ENCODE measurements at places on chromosomes 7 and 10.

DNA sequence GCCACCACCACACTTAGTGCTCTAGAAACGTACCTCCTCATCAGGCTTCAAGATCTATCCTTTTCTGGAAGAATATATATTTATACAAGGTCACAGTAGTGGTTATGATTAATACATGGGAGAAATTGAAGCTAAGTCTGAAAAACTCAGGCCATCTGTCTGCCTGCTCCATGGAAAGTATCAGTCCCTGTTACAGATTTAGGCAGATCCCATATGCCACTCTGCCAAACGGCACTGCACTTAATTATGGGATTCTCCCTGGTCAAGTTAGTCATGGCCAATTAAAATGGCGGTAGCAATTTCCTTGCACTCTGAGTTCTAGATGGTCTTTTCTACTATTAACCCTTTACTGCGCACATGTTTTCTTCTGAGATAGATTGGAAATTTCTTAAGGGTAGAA lies 740.0 kb downstream of the SUGCT start:
- DNase-seq = no peak

GRCh38 chr10:65858841-65859240 lies 1067.0 kb upstream of the LRRTM3 start:
- no peak for DNase-seq

- DNase-seq = no peak
These were observed 19.9 kb downstream of the COL17A1 start for GRCh38 chr10:104065748-104066147.

GRCh38 chr10:3951993-3952392 lies 167.0 kb upstream of the KLF6 start:
- no peak for DNase-seq

DNA sequence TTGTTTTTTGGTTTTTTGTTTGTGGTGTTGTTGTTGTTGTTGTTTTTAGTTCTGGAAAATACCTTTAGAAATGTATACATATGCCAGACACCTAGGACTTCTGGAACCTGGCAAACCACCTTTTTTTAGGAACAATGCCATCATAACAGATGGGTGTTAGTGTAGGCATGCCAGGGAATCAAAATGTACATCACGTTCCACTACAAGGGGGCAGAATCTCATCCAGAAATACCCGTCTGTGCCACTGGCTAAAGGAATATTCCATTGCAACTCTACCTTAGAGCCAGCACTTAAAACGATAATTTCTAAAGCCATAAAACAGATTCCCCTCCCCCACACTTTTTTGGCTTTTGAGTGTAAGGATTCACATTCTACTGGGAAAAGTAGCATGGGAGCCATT lies 239.8 kb downstream of the ETV1 start:
- DNase-seq = no peak

GRCh38 chr10:58752665-58753064 lies 240.0 kb downstream of the BICC1 start:
- DNase-seq = no peak

- no peak for DNase-seq
These were observed 1033.4 kb downstream of the SORCS3 start for GRCh38 chr10:105674448-105674847.

- no peak for DNase-seq
These were observed 233.8 kb downstream of the SORCS1 start for GRCh38 chr10:106930751-106931150.

DNA sequence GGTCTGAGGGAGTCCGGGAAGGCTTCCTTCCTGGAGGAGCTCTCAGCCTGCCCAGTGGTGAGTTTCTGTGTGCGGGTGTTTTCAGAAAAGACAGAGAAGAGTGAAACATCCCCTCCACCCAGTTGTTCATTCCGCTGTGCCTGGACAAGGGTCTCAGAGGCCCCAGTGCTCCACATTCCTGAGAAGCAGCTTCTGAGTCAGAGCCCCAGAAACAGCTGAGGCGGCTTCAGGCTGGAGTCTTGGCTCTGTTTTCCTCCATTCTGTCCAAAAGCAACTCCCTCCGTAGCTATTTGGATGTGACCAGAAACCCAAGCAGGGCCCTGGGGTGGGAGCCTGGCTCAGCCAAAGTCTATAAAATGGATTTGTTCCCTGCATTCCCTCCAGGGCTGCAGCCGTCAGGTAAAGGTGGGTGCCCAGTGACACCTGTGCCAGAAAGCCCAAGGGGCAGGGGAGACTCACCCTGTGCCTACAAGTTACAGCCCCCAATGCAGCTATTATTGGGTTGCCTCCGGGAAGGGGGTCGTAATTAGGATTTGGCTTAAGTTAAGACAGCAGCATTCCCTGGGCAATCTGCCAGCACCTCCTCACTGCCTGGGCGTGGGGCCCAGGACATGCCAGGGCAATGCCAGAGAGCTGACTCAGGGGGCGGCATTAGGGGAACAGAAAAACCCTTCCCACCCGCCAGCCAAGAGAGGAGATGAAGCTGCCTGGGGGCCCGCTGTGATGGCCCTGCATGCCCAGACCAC lies 13.1 kb upstream of the CAMK2G start:
- no peak for DNase-seq

- no peak for DNase-seq
These were observed 27.4 kb upstream of the DIP2C start for GRCh38 chr10:716821-717220.

DNA sequence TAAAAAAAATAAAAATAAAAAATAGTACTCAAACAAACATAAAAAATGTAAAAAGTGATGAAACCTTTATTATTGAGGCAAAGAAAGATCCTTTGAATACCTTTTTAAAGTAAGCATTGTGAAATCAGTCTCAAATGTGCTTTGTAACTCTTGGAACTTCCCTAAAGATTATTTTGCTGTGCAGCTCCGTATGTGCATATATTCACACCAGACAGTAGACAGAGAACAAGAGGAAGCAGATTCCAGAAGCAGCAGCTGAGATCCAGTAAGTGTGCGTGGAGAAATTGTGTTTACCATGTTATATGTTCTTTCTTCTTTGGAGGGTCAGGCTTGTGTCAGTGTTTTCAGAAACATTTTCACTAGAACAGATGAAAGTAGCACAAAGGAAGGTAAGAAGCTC lies 324.9 kb downstream of the AGMO start:
- no peak for DNase-seq

GRCh38 chr7:38704751-38705150 lies 73.6 kb upstream of the AMPH start:
- DNase-seq = no peak

DNA sequence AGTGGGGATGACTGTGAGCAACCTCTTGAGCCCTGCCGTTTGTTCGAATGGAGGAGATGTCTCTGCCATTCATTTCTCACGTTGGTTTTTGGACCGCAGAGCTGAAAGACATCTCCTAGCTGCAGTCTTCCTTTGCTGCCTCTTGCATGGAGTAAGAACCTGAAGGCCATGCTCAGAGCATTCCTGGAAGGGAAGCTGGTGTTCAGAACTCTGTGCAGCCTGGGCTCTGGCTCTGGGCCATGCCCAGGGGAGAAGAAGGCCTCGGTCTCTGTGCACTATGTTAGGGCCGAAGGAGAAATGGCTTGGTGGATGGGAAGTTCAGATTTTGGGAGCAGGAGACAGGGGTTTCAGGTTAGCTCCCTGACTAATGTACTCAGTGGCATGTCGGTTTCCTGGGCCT lies 22.9 kb downstream of the SFTPD start:
- no peak for DNase-seq

DNA sequence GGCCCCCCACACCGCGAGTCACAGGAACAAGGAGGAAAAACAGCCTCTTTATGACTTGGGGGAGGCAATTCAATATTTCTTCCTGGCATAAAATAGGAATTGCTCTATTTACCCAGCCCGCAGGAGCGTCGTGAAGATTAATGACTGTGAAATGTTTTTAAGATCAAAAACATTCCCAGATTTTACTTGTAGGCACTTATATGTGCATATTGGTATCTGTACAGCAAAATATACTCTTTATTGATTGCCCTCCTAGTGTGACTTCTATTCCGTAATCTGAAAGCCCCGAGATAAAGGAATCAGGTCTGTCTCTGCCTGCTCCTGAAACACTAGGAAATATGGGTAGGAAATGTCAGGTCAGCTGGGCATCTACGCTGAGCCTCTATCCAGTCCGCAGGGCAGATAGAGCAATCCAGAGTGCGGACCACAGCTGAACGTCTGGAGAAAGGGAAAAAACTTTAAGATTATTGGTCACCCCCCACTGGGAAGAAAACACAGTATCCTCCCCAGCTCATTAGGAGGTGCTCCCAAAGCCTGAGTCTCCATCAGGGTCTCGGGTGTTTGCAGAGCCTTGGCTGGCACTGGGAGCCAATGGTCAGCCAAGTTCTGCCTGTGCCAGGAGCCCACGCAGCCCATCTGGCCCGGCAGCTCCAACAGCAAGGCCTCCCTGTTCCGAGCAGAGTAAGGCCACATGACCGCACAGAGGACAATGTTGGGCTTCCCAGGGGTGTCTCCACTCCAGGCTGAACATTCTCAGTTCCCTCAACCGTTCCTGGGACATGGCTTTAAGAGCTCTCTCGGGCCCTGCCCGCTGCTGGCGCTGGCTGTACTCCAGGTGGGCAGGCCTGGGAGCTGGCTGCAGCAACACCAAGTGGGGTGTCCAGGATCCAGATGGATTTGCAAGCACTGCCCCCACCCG lies 7.7 kb downstream of the CTBP2 start:
- no peak for DNase-seq

DNA sequence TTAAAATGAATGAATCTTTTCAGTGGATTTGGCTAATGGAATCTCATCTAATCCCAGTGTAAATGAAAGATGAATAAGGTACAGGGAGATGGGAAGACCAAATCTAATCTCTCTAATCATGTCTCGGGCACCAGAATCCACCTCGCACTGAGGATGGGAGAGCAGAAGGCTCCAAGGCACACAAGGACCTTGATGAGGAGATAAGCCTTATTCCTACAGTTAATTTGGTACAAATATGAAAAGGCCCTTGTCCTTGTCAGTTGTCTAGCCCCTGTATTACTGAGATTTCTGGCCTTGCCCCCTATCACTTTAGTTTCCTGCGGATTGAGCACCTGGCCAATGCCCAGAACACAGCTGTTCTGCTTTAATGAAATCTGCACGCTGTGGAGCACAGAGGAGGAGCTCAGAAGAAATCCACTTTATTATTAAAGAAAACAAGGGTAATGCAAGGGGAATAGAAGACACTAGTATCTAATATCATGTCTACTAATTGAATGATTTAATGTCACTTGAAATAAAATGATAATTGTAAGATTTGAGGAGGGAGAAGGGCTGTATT lies 321.4 kb upstream of the HGF start:
- DNase-seq = no peak

- DNase-seq = peak; percentile 41
These were observed 64.0 kb downstream of the OAT start for GRCh38 chr10:124354411-124355382.

DNA sequence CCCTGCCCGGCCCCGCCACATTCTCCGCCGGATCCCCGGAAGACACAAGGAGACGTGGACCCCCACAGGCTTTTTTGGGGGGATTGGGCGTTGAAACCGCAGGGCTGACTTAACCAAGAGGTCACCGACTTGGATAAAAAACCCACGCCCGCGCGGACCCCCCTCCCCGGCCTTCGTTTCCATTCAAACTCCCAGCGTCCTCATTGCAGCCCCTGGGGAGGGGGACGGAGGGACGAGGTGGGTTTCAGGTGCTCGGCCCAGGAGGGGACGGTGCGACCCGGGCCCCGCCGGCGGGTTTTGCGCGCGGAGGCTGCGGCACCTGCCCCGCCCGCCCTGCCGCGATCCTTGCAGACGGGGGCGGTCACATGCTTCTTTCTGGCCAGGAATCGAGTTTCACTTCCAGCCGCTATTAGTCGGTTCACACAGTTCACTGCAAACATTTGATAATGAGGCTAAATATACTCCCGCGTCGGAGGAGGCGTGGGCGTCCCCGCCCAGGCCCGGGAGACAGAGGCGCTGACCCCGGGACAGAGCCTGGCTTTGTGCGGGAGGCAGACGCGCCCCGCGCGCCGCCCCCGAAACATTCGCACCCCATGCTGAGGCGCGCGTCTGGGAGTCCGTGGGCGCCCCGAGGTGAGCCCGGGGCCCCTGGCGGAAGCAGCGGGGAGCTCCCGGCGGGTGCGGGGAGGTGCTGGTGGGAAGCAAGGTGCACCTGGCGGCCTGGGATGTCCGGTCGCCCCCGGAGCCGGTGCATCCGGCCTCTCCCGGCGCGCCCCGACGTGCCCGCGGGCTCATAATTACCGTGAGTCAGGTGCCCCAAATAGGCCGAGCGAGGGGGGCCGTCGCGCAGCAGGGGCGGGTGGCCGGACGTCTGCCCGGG lies 2.7 kb upstream of the PDGFA start:
- DNase-seq = peak; percentile 21

DNA sequence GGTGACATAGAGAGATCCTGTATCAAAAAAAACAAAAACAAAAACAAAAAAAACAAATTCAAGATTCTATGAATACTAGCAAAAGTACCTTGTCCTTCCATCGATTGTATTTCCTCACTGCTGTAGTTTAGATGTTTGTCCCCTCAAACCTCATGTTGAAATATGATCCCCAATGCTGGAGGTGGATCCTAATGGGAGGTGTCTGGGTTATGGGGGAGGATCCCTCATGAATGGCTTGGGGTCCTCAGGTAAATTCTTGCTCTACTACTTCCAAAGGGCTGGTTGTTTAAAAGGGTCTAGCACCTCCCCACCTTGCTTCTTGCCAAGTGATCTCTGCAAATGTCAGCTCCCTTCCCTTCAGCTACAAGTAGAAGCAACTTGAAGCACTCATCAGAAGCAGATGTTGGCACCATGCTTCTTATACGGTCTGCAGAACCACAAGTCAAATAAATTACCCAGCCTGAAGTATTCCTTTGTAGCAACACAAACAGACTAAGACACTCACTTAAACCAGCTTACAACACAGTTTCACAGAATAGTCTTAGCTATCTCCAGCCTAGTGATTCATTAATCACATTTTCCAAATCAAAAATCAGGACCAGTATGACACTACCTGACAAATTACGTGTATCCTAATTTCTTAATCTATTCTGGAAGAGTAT lies 20.7 kb downstream of the ABI1 start:
- DNase-seq = no peak

DNA sequence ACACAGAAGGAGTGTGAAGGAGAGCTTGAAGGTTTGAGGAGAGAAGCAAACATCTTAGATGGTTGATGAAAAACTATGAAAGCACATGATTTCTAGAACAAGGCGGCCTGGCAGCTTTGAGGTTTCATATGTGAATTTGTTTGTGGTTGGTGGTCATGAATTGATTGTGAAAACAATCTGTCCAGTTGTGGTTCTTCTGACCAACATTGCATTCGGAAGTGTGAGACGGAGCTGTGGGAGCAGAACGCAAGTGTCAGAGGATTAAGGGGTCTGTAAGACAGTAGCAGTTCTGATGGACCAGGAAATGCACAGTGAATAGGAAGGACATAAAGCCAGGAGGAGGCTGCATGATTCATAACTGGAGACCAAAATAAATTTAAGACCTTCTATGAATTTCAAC lies 594.6 kb downstream of the NXPH1 start:
- DNase-seq = no peak

DNA sequence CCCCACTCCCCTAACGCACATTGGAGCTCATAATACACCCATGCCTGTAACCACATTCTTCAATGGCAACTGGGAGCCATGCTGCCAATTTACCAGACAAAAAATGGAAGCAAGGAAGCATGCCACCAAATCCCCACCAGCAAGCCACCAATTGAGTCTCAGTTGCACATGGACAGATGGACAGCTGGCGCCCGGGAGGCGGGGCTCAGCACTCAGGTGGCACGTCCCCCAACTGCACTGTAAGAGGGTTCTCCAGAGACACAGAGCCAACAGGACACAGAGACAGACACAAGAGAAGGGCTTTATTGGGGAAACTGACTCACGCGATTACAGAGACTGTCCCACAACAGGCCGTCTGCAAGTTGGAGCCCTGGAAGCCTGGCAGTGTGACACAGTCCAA lies 2.5 kb downstream of the MAD1L1 start:
- no peak for DNase-seq

- DNase-seq = no peak
These were observed 16.7 kb upstream of the SYPL1 start for GRCh38 chr7:106128836-106129235.

GRCh38 chr7:47185170-47185569 lies 396.7 kb downstream of the TNS3 start:
- DNase-seq = no peak

All from T-helper 2 cell (primary cell).